ENCODE measurements at places on chromosomes 3 and 15. TPM values are rescaled to one million over a fixed set of nuclear protein-coding genes. Genes with fewer than 3 reads are reported as not detected.

TTC21A gene
- total RNA-seq = 0.90 TPM

CATSPER2 gene
- total RNA-seq = under 0.01 TPM

SLC27A2 gene
- total RNA-seq = not detected

SMAD6 gene
- total RNA-seq = 48.9 TPM

CSTA gene
- 1.3 TPM for total RNA-seq

ST8SIA2 gene
- total RNA-seq = not detected

RTP1 gene
- not detected for total RNA-seq

RARRES1 gene
- 13.9 TPM for total RNA-seq

PRSS50 gene
- total RNA-seq = not detected

CLRN1 gene
- not detected for total RNA-seq

SEMA3B gene
- 3.4 TPM for total RNA-seq

ECE2 gene
- total RNA-seq = not detected

EPHA3 gene
- 5.2 TPM for total RNA-seq

CCR9 gene
- total RNA-seq = not detected

ABHD17C gene
- 15.4 TPM for total RNA-seq

ADPRH gene
- total RNA-seq = 1.1 TPM
